ENCODE measurements at places on chromosomes 5 and 9.

DNA sequence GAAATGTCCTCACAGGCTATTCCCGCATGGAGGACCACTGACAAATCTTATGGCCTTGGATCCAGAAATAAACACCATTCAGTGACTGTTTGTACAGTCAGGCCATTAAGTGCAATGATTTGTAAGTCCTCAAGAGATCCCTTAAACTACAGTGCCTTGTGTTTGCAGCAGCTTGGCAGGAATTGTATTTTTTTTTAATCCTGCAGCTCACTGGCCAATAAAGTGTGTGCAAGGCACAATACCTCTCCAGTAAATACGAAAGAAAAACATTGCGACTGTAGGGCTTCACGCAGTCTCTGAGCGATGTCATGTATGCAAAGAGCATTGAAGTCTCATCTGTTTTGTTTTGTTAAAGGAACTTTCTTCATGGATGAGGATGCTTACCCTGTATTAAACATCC is 74.2 kb upstream of the TUSC1 start:
- DNase-seq: no peak

- no peak for DNase-seq
These were observed 23.3 kb upstream of the COL5A1 start for GRCh38 chr9:134618163-134618832.

- no peak for DNase-seq
These were observed 10.2 kb upstream of the CEP72 start for GRCh38 chr5:601771-602465.

- no peak for DNase-seq
These were observed at the start of gene STPG3 for GRCh38 chr9:137251194-137251461. Gene STPG3 (plus strand): TSS chr9:137251286. CDS start chr9:137251287, 1 bp downstream.

GRCh38 chr9:132648283-132648682 is 21.5 kb downstream of the DDX31 start:
- no peak for DNase-seq

- no peak for DNase-seq
These were observed 127.1 kb downstream of the KIF4B start for GRCh38 chr5:155140646-155141045.

Measured in NCI-H2081 (cell line).